ENCODE measurements at places on chromosomes 7 and 10.

- no peak for DNase-seq
Measured at GRCh38 chr10:49270565-49270964, 28.4 kb upstream of the C10orf71 start.

DNA sequence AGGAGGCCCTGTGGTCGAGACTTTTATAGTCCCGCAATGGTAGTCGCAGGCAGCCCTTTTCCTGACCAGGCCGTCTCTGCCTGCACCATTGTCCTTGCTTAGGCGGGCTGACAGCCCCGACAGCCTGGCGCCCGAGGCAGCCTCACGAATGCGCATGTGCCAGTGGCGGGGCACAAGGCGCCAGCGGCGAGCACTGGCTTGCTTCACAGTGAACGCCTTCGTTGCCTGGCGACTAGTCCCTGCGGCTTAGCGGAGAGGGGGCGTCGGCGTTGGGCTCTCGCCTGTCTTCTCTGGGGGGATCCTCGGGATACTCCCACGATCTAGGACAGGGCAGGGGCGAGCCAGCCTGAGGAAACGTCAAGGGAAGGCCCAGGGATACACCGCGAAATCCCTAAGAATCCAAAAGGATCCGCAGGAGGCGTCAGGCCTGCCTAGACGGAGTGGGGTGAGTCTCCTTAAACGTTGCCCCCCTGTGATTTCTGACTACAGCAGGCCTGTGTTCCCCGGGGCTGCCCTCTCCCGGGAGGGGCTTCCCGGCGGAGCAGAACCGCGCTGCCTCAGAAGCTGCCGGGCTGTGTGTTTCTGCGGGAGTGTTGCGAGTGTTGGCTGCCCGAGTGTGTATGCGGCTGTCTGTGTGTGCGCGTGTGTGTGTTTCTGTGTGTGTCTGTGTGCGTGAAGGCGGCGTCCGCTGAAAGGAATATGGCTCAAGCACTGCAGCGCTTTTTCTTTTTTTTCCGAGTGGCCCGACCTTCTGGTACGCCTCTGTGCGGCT, 20.5 kb upstream of the ZNF273 start:
- DNase-seq, result no peak

- DNase-seq, result peak; percentile 14
Measured at GRCh38 chr7:18420748-18421147, 74.8 kb upstream of the HDAC9 start.

DNA sequence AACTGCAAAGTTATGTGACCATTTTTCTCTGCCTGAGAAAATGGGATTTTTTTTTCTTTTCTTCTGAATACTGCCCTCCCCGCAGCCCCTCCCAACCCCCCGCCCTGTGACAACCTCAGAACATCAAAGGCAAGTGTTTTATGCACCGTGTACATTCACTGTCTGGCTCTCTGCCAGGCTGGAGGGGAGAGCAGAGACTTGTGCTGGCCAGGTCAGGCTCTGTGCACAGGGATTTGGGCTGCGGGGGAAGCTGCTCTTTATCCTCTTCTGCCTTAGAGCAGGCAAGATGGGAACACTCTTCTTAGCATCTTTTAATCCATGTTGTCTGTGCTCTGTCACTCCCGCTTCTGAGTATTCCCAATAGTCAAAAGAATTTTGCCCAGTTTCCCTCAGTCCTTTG, 195.1 kb downstream of the CCSER2 start:
- DNase-seq, result no peak

GRCh38 chr10:30454744-30455510, 20.9 kb downstream of the MAP3K8 start:
- DNase-seq, result peak; percentile 98

GRCh38 chr7:111324228-111324627, 233.3 kb downstream of the LRRN3 start:
- DNase-seq, result no peak

DNA sequence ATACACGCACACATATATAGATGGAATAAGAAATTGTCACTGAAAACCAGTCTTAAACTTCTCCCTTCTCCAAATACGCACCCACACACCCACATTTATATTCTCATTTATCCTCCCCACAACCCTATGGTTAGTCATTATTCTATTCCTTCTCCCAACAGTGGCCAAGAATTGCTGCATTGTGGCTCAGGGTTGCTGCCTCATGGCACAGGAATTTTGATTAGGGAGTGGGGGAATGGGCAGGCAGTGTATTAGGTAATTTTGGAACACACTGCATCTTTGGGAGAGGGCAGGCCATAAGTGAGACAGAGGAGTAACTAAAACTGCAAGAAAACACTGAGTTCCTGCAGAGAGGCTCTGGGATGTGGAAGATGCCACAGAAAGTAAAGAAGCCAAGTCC, 35.7 kb downstream of the NAPEPLD start:
- DNase-seq, result peak; percentile 93

Data from amniotic epithelial cell (primary cell).